ENCODE measurements at places on chromosomes 6 and 20. TPM values are rescaled to one million over a fixed set of nuclear protein-coding genes. Genes with fewer than 3 reads are reported as not detected.

Gene TMEM244
- polyA plus RNA-seq: not detected

Gene CDH4
- not detected for polyA plus RNA-seq

Gene CTAGE9
- not detected for polyA plus RNA-seq

DNA sequence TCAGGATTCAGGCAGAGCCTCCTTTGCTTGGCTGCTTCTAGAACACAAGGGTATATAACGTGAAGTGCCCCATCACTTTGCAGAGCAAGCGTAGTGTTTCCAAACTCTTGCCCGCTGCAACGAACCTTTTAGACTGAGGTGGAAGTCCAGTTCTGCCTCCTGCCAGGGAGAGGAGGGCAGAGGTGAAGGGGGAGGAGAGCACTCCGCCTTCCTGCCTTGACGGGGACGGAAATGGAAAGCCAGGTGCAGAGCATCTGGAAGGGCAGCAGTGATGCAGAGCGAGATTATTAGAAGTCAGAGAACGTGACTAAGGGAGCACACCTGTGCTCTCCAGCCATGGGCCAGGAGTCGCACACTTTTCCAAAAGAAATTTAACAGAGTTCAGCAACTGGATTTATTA is 63.4 kb downstream of the RREB1 start:
- H3K4me3 ChIP-seq: no peak overlapping the region
- H3K27me3 ChIP-seq: no peaks in the 10 kb centered on the region
- DNase-seq: no peak
- H3K4me1 ChIP-seq: peaks cover 75% of the 10 kb centered on the region

DNA sequence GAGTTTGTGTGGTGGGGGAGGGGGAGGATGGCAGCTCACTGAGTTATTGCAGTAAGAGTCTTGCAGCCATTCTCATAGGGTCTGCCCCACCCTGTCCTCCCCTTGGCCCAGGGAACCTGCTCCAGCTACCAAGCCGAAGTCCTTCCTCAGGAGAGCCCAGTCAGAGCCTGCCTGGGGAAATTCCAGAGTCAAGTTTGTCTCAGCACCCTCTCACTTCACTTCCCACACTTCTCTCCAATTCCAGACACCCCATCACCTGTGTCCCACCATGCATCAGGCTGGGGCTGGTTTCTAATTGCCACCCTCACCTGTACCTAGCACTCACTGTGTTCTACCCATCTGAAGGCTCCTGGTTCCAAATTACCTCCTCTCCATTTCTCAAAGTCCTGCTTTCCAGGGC is 10.3 kb upstream of the SLC22A16 start:
- DNase-seq: no peak
- no peak overlapping the region for H3K4me3 ChIP-seq
- H3K36me3 ChIP-seq: no peaks in the 10 kb centered on the region
- H3K27ac ChIP-seq: no peak overlapping the region
- no peaks in the 10 kb centered on the region for H3K27me3 ChIP-seq
- no peaks in the 10 kb centered on the region for H3K4me1 ChIP-seq

GRCh38 chr6:155970876-155971708 is 515.5 kb upstream of the NOX3 start:
- H3K4me1 ChIP-seq: no peaks in the 10 kb centered on the region
- no peaks in the 10 kb centered on the region for H3K36me3 ChIP-seq
- H3K4me3 ChIP-seq: no peak overlapping the region
- no peak for DNase-seq
- H3K27ac ChIP-seq: no peak overlapping the region

- H3K27ac ChIP-seq: no peak overlapping the region
- no peaks in the 10 kb centered on the region for H3K27me3 ChIP-seq
- no peak overlapping the region for H3K4me3 ChIP-seq
- DNase-seq: no peak
- H3K36me3 ChIP-seq: no peaks in the 10 kb centered on the region
These were observed 5.3 kb upstream of the PCK1 start for GRCh38 chr20:57555457-57556184.

DNA sequence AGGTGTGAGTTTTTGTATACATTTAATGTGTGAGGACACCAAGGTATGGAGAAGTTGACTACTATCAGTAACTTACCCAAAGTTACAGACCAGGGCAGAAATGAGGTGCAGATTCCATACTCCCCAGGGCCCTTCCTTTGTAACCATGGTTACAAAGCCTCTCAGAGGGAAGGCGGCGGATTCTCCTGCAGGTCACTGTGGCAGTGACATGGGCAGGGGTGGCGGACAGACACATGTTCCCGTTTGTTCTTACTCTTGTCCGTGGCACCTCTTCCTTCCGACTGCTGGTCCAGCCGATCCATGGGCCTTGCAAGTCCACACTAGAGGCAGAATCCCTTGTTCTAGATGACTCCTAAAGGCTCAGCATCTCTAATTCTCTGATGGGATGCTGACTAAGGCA is 43.0 kb downstream of the PDYN start:
- H3K36me3 ChIP-seq: no peaks in the 10 kb centered on the region
- H3K27me3 ChIP-seq: peaks cover 14% of the 10 kb centered on the region
- no peak overlapping the region for H3K27ac ChIP-seq
- H3K4me3 ChIP-seq: no peak overlapping the region

DNA sequence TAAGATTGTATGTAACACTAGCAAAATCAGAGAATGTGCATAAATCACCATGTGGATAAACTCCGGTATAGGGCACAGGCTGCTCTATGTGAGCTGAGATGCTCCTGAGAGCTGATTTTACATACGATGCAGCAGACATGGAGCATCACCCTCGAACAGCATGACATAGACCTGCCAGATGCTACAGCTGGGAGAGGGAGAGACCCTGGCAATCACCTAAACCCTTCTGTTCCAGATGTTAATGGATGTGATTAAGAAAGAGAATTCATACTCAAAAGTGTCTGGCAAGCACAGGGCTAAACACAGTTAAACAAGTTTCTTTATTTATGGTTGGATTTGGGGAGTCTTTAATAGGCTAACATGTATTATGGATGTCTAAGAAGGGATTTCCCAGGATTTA is 157.0 kb downstream of the CLIC5 start:
- no peaks in the 10 kb centered on the region for H3K36me3 ChIP-seq
- DNase-seq: no peak
- no peaks in the 10 kb centered on the region for H3K4me1 ChIP-seq
- H3K4me3 ChIP-seq: no peak overlapping the region

GRCh38 chr6:15769511-15770018 is 106.7 kb upstream of the DTNBP1 start:
- peak; percentile 56 for DNase-seq
- H3K4me3 ChIP-seq: no peak overlapping the region
- no peaks in the 10 kb centered on the region for H3K27me3 ChIP-seq
- H3K4me1 ChIP-seq: peaks cover 26% of the 10 kb centered on the region

- H3K4me1 ChIP-seq: no peaks in the 10 kb centered on the region
- H3K27me3 ChIP-seq: peaks cover 67% of the 10 kb centered on the region
- no peaks in the 10 kb centered on the region for H3K36me3 ChIP-seq
- no peak for DNase-seq
These were observed 362.9 kb downstream of the ZFAND3 start for GRCh38 chr6:38182426-38182825.

DNA sequence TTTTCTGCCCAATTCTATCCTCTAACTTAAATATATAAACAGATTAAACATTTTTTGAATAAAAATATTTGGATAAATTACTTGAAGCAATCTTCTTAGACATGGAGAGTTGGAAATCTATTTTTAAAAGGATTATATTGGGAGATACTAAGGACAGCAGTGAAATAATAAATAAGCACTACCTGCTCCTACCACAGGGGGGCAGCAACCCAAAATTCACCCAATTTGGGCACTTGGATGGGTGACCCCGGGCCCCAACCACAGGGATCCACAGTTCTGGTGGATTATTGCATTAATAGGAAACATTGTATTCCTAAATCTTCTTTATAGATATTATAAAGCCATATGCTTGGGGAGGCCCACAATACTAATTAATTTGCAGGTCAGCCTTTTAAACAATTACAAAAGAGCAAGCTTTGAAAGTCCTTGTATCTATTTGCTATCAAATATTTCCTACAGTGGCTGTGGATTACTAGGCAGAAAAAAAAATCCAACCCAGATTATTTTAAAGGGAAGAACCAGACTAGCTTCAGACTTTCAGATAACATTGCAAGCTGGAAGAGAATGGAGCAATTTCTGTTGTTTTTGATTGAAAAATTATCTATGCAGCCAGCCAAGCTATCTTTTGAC is 66.4 kb upstream of the PDE10A start:
- no peak overlapping the region for H3K27ac ChIP-seq
- peak; percentile 85 for DNase-seq
- H3K27me3 ChIP-seq: no peaks in the 10 kb centered on the region
- H3K36me3 ChIP-seq: no peaks in the 10 kb centered on the region
- no peaks in the 10 kb centered on the region for H3K4me1 ChIP-seq
- no peak overlapping the region for H3K4me3 ChIP-seq

GRCh38 chr6:31068669-31069340 is 43.6 kb downstream of the C6orf15 start:
- DNase-seq: peak; percentile 85
- no peaks in the 10 kb centered on the region for H3K4me1 ChIP-seq
- peaks cover 6% of the 10 kb centered on the region for H3K27me3 ChIP-seq
- H3K4me3 ChIP-seq: no peak overlapping the region

GRCh38 chr20:59749301-59749700 is 145.0 kb downstream of the PHACTR3 start:
- H3K27ac ChIP-seq: no peak overlapping the region
- DNase-seq: no peak
- H3K36me3 ChIP-seq: no peaks in the 10 kb centered on the region
- peaks cover 44% of the 10 kb centered on the region for H3K27me3 ChIP-seq
- no peak overlapping the region for H3K4me3 ChIP-seq
- H3K4me1 ChIP-seq: peaks cover 4% of the 10 kb centered on the region

- peaks cover 6% of the 10 kb centered on the region for H3K27me3 ChIP-seq
- no peaks in the 10 kb centered on the region for H3K4me1 ChIP-seq
- H3K36me3 ChIP-seq: no peaks in the 10 kb centered on the region
These were observed 46.3 kb downstream of the NINL start for GRCh38 chr20:25538838-25539665.

- H3K27me3 ChIP-seq: peaks cover 70% of the 10 kb centered on the region
- H3K27ac ChIP-seq: no peak overlapping the region
- no peaks in the 10 kb centered on the region for H3K4me1 ChIP-seq
- H3K36me3 ChIP-seq: no peaks in the 10 kb centered on the region
These were observed 125.6 kb upstream of the QKI start for GRCh38 chr6:163288915-163289314.

DNA sequence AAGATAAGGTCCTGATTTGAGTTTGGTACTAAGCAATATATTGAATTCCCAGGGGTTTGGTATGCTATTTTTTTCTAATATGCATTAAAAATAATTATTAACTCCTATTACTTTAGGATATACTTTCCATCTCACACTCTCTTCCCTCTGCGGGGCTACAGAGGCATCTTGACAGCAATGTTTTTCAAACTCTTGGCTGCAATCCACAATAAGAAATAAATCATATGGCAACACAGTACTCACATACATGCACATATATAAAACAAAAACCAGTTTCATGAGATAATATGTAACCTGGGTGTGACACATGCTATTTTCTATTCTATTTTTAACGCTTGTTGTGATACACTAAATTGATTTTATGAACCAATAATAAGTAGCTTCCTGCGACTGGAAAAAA is 189.5 kb downstream of the UNC5CL start:
- H3K27me3 ChIP-seq: peaks cover 4% of the 10 kb centered on the region
- no peak for DNase-seq
- no peak overlapping the region for H3K4me3 ChIP-seq
- H3K27ac ChIP-seq: no peak overlapping the region
- no peaks in the 10 kb centered on the region for H3K4me1 ChIP-seq

DNA sequence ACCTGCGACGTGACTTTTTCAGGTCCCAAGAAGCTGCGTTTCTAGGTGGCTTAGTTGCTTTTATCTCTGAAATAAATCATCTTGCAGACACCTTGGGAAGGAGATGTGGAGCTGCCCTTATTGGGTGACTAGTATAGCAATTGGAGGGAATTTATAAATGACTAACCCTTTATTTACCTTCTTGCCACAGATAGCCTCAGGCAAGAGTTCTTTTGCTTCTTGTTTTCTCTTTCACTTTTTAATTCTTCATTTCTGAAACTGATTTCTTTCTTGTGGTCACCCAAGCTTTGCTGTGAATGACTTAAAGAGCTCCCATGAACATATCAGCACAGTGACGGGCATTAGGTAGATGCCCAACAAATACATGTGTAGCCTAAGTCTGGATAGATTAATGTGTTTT is 3.0 kb downstream of the ADGRF4 start:
- H3K4me1 ChIP-seq: no peaks in the 10 kb centered on the region
- peaks cover 2% of the 10 kb centered on the region for H3K27me3 ChIP-seq
- H3K27ac ChIP-seq: no peak overlapping the region
- no peaks in the 10 kb centered on the region for H3K36me3 ChIP-seq
- no peak for DNase-seq
